ENCODE measurements at places on chromosomes 2 and 18. TPM values are rescaled to one million over a fixed set of nuclear protein-coding genes. Genes with fewer than 3 reads are reported as not detected.

DNA sequence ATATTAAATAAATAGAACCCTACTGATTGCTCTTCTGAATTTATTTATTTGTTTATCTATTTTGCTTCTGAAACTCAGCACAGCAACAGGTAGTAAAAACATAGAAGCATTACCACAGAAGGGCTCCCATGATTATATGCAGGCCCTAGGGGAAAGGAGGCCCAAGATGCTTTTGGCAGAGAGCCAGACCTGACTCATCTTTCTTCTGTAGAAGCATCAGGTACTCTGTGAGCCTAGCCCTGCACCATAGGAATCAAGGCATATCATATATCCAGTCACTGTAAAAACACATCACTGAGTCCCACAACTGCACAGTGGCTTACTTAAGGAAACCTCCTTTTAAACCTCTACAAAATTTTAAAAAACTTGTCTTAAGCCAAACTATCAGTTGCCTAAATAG lies 1.8 kb downstream of the SCN9A start:
- DNase-seq: no peak

DNA sequence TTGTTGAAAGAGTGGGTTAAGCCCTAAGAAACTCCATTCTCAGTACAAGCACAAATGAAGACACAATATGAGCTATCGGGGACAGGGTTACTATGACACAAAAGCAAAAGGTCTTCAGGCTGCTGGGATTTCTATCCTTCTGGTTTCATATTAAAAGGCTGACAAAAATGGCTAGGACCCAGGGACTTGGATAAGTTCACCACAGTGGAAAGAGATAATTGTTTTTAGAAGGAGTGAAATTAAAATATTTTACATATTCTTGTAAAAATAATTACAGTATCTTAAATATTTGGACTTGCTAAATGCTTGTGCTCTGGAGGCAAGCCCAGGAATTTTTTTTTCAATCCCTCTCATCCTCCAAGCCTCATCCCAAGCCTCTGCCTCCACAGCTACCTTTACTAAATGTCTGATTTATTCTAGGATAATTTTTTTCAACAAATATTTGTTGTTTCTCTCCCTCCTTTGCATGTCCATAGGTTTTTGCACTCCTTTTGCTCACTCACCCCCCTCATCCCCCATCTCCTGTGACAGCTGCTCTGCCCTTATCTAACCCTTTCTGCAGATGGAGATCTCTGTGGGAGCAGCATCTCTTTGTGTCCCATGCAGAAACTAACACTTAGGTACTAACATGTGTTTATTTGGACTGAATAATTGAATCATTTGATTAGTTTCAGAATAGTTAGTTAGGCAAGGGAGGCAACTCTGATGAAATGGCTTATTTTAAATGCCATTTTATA lies 47.8 kb upstream of the NABP1 start:
- DNase-seq: no peak

DNA sequence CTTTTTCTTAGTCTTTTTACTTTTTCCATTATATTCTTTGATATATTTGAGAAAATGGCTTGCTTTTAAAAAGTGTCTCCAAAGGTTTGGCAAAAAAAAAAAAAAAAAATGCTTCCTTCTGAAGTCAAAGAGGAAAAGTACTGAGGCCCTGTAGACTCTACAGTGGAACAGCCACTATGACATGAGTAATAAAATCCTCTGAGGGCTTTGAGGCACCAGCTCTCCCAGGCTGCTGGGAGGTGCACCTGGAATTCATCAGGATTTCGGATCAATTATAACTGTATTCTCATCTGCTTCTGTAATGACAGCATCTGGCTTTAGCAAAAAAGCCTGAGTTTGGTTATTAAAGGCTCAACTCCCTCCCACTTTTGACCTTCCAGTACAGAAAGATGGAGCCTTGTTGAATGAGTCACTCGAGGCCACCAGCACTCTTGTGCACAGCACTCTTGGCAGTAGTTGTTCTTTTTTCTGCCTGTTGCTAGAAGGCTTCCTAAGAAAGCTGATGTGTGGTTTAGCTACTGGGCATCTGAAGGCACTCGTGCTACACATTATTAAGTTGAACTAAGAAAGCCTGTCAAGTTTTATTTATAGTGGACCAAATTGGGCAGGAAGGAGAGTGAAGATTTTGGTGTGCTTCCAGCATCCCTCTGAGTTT lies 131.3 kb downstream of the PRPF40A start:
- no peak for DNase-seq

DNA sequence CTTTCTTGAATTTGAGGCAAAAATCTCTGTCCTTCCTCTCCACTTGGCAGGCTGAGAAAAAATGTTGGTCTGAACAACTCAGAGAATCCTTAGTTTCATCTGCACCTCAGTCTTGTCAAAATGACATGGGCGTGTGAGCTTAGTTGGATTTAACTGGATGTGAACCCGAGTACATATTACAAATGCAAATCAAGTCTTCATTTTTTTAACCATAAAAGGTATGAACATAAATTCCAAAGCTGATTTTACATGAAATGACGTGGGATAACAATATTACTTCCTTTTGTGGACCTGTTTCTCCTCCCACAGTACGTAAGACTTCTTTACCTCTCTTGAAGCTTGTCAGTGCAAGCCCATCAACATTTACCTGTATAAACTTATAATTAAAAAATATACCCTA lies 32.6 kb upstream of the RND3 start:
- DNase-seq: no peak

GRCh38 chr2:220279372-220279771 lies 651.9 kb downstream of the SLC4A3 start:
- no peak for DNase-seq

LCT gene
- not detected for total RNA-seq

NR4A2 gene
- 19.1 TPM for total RNA-seq

LRRTM1 gene
- total RNA-seq: not detected

OSGEPL1 gene
- 10.0 TPM for total RNA-seq
